ENCODE measurements at places on chromosomes 1 and 21.

DNA sequence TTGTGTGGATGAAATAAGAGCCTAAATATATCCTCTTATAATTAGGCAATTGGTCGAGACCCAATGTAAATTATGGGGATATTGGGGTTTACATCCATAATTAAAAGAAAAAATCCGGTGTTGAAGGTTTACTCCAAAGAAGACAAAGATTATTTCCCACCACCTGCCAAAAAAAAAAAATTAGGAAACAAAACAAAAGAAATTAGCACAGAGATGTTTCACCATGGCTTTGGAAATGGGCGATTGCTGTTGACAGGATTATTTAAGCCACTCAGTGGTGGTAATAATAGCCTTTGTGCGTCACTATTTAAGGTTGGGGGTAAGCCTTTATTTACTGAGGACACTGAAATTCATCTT is 585 bp upstream of the GLRX2 start:
- DNase-seq: no peak

DNA sequence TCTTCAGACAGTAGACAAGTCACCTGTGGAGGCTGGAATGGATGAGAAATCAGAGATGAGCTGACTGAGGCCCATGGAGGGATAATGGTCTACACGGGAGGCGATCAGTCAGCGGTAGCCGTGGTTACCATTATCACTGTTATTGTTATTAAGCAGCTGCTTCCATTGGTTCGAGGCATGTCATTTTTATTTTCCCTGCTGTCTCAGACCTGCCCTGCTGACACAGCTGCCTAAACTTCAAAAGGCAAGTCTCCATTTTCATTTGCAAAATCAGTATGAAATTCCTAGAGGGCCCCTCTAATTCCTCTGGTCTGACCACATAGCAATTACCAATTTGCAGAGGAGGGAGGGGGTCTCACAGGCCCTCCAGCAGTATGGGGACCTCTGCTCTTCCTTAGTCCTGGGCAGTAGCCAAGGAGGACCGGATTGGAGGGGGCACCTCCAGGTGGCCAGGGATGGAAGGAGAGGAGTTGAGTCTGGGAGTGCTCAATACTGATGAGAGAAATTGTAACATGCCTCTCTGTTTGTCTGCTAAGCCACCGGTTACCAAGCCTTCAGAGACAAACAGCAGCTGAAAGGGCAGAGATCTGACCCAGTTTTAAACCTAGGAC is 184.2 kb downstream of the TRABD2B start:
- no peak for DNase-seq

GRCh38 chr21:26405071-26405470 is 168.0 kb downstream of the CYYR1 start:
- no peak for DNase-seq

GRCh38 chr21:26877018-26877417 is 31.8 kb upstream of the ADAMTS1 start:
- DNase-seq: no peak

DNA sequence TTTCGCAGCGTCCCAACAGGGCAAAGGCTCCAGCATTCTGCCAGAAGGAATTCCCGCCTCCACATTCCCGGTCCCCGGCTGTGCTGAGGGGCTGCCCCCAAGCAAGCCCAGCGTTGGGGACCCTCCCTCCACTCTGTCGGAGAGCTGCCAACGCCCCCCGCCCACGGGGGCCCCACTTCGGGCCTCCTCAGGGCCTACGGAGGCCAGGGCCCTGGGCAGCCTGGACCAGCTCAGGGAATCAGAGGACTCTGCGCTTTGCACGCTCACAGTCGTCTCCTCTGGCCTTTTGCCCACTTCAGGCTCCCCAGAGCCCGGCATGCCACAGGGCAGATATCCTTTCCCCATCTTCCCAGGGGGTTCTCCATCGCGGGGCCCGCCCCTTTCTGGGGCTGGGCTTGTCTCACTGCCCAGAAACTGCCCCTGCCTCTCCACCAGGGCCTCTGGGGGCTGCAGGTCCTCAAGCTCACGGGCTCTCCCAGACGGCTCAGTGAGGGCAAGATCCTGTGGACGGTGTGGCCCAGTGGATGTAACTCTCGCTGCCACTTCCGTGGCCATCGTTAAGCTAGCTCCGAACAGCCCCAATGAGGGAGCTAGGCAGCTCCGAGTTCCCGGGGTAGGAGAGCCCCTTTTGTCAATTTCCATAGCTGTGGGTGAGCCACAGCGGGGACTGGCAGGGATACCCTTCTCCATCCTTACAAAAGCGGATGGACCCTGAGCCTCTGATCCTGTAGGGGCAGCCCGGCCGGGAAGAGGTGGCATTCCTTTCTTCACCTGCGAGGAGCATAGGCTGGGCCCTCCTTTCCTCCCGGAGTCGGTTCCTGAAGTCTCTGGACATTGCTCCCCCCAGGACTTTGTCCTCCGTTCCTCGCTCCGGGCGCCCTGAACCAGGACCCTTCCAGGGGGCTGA is 2.8 kb downstream of the ITPKB start:
- peak; percentile 21 for DNase-seq

DNA sequence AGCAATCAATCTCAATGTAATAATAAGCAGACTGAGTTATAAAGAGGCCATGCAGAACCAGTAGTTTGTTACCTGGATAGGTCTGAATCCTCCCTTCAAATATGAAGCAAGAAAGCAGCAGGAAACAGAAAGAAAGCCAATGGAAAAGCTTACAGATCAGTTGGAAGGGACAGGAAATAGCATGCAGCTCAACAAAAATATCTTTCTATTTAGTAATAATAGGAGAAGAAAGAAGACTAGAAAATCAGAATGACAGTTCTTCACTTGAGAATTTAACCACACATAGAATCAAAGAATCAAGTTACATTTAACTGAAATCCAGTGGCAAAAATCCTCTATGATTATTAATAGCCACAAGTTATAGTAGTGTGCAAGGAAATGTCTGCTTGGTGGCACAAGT is 194.4 kb downstream of the EIF4G3 start:
- DNase-seq: no peak

DNA sequence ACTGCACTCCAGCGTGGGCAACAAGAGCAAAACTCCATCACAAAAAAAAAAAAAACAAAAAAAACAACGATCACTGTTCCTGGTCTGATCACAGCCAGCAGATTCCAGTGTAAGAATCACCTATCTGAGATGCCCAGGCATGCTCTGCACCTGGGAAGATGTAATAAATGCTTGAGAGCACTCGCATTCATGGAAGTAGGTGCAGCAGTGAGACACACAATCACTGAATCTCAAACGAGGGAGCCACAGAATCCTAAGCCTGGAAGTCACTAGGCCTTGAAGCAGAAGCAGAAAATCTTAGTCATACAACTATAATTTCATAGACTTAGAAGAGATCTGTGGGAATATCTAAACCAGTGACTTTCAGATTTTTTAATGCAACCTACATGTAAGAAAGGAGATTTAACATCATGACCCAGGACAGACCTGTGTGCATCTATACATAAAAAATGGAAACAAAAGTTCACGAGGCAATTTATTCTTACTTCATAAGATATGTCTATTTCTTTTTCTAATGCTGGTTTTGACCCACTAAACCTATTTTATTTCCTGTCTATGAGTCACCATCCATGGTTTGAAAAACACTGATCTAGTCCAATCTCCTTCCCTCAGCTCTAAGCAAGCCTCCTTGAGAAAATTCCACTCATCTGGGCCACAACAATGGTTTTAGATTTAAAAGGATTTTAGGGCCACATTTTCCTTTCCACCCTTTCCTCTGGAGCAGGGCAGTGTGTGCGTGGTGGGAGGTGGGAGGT is 30.4 kb downstream of the RIMS3 start:
- DNase-seq: no peak

DNA sequence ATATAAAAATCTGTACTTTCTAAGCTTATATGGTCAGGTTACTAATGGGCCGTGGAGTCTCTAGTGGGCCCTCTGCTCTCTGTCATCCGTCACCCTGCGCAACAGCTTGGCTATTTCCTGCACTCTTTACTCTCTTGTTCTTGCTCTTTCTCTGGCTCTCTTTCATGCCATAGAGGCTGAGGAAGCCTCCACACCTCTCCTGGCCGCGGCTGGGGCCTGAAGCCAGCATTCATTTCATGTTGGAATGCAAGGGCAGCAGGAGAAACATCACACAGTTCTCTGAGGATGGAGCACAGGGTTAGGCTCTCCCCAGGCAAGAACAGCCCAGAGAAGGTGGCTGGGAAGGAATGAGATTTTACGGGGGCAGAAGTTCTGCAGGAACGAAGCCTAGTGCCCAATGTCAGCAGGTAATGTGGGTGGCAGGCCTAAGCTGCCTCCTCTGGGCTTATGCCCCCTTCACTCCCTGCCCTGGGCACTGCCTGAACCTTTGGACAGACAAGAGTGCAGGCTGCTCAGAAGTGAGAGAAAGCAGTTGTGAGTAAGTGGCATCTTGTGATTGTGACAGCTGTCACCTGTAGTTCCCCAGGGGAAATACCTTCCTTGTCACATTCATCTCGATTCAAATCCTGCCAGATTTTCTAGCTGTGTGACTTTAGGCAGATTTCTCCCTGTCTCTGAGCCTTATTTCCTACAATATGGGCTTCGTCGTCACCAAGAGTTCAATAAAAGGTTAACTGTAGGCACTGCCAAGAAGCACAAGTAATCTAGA is 3.6 kb upstream of the FHAD1 start:
- DNase-seq: no peak

DNA sequence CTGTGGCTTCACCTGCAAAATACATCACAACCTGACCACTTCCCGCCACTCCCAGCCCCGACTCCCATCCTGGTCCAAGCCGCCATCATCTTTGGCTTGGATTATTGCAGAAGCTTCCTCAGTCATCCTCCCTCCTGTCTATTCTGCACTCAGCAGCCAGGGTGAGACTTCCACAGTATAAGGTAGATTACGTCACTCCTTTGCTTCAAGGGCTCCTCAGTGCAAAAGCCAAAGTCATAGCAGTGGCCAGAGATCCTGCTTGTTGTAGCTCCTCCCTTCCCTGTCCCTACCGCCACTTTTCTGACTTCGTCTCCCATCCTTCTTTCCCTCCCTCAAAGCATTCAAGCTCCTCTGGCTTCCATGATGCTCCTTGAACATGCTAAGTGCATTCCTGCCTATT is 152.8 kb downstream of the GRIK3 start:
- DNase-seq: no peak

- DNase-seq: peak; percentile 14
Observed at GRCh38 chr1:244730153-244730933, 77.4 kb downstream of the DESI2 start.

DNA sequence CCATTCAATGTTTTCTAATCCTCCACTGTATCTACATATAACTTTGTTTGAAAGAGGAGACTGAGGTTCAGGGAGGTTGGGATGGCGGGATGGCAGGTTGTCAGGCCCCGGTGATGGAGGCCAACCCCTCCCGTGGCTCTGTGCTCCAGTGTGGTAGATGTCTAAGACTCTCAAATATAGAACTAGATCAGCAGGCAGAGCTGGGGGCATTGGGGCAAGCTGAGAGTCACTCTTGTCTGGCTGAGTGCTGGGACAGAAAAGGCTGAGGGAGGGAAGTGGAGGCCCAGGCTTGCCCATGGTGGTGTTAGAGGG is 1.7 kb downstream of the IL6R start:
- DNase-seq: no peak

GRCh38 chr1:38173157-38173831 is 126.7 kb upstream of the POU3F1 start:
- DNase-seq: no peak

DNA sequence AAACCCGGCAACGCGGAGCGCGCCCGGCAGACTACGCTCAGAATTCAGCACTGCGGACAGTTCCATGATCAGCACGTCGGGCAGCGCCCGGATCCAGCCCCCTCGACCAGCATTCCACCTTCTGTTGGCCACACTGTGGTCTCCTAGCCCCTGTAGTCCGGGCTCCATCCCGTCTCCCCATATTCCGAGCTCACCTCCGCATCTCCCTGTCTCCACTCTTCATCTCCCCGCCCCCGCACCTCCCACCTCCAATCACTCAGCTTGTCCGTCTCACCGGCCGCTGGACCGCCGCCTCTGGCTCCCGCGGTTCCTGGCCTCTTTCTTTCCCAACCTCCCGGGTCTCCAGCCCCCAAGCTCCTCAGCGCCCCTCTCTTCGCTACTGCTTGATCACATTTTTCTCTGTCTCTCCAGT is 500 bp downstream of the EPHA10 start:
- DNase-seq: no peak

DNA sequence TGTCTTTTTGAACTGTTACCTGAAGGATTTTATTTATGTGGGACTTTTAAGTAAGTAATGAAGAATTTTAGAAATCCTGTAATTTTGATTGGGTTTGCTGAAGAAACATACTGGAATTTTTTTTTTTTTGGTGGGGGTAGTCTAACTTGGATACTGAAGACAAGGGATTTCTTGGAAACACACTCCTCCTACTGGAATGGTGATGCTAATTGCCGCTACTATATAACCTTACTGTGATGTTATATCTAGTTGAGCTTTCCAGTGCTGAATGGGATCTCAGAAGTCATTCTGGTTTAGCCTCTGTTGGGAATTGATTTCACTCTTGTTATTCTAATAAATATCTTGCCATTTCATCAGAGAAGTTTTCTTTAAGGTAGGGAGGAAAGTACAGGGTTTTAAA is 8.4 kb downstream of the PPP2R5A start:
- DNase-seq: no peak

DNA sequence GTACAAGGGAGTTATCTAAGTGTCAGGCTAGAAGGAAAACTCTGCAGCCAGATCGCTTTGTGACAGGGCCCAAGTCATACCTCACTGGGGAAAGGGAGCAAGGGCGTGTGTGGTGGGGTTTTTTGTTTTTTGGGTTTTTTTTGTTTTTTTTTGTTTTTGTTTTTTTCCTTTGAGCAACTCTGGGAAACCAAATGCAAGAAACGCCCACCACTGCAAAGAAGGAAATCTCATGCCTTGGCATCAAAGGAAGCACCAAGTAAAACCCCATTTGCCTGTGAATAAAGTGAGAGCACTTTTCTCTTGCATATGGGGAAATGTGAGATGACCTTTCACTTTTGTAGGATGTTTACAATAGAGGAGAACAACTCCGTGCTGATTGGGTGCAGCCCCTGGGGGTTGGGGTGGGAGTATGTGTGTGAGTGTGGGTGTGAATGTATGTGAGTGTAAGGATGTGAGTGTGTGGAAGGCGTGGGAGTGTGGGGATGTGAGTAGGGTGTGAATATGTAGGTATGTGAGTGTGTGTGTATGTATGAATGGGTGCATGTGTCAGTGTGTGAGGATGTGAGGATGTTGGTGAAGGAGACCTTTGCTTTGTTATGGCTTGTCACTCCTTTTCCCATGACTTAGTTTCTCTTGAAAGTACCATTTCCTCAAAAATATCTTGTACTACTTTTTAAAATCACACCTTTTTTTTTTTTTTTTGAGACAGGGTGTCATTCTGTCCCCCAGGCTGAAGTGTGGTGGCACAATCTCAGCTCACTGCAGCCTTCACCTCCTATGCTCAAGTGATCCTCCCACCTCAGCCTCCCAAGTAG is 34.6 kb downstream of the IL12RB2 start:
- peak; percentile 10 for DNase-seq

DNA sequence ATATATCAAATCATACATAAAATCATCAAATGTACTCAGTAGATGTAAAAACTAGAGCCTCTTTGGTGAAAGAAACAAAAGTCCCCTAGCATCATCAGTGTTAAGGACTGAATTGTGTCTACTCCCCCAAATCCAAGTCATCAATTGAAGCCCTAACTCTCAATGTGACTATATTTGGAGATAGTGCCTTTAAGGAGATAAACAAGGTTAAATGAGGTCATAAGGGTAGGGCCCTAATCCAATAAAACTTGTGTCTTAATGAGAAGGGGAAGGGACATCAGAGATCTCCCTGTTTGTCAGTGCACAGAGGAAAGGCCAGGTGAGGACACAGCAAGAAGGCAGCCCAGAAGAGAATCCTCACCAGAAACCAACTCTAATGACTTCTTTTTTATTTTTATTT is 33.5 kb downstream of the USP24 start:
- DNase-seq: no peak

GRCh38 chr1:160954158-160955104 is at the start of gene ITLN2:
Gene ITLN2, minus strand, starts transcription at chr1:160954809. Its CDS starts 68 bp downstream, at chr1:160954741.
- peak; percentile 53 for DNase-seq

Data from CD4-positive, alpha-beta T cell treated with Interleukin-1 beta for 1 hour (primary cell).